ENCODE measurements at places on chromosomes 2 and 18.

DNA sequence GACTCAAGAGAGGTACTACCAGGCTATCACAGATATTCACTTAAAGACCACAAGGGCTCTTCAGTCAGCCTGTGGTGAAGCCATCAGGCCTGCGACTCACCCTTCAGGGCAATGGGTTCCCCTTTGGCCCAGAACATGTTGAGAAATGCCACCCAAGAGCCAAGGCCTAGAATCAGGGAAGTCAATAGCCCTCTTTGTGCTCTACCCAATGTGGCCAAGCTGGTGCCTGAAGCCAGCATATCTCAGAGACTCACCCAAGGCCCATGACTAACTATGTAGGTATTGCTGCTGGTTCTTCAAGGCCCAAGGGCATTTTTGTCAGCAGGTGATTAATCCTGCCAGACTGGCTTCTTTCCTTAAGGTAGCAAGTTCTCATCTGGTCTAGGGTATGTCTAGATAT is 338.9 kb upstream of the SETBP1 start:
- DNase-seq = no peak

DNA sequence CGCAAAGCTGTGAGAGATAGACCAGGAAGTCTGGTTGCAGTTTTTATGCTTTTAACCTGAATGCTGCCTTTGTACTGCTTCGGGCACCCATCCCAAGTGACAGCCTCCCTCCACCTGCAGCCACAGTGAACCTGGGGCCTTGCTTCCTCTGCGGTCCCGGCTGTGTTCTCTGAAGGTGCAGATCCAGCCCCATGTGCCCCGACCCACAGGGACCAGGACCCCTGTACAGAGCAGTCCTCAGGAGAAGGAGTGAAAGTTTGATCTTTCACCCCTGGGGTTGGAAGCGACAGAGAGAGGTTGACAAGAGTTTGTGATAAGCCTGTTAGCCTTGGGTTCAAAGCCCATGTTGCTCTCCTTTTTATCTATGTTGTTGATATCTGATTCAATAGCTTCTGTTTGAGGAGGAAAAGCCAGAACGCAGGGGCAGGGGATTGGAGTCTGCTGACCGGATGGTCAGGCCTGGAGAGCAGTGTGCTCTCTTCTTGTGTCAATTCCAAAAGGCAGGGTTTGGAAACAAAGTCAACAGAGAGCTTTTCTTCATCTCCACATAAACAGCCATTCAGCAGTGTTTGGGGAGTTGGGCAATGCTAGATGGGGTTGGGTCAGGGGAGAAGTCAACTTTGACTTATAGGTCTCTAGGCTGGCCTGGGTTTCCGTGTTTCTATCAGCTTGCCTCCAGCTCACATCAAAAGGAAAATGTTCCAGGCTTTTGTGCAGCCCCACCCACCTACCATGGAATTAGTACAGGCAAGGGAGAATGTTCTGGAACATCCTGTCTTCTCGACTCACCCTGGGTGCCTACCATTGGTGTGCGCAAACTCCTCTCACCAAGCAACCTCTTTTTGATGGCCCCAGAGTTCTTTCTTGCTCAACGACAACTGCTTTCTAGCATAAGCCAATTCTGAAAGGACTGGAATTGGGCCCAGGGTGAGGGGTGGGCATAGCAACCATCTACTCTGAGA is 214.9 kb downstream of the ALPK2 start:
- DNase-seq = no peak

- DNase-seq = no peak
Measured at GRCh38 chr2:1607236-1607920, 136.9 kb downstream of the PXDN start.

- DNase-seq = no peak
Measured at GRCh38 chr18:5969355-5969988, 74.2 kb upstream of the TMEM200C start.

- no peak for DNase-seq
Measured at GRCh38 chr2:50582164-50582563, 449.8 kb downstream of the NRXN1 start.

- DNase-seq = no peak
Measured at GRCh38 chr2:149597050-149597667, 9.6 kb upstream of the MMADHC start.

- no peak for DNase-seq
Measured at GRCh38 chr2:176001281-176001915, 669 bp downstream of the LNPK start.

DNA sequence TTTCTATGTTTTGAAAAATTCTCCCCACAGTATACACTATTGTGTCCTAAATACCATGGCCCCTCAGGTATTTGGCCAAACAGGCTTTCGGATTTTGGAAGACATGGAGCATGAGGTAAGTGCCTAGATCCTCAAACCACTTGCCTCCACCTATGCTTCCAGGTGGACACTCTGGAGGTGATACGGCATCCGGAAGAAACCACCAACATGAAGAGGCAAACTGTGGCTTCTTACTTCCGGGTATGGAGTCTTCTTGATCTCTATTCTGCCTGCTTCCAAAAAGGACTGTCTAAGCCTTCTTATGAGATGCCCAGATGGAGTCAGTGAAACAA is 252.0 kb upstream of the SP5 start:
- DNase-seq = no peak

- DNase-seq = peak; percentile 62
Measured at GRCh38 chr2:24919506-24920097, 435 bp downstream of the ADCY3 start.

GRCh38 chr2:216216951-216217903 is 108.1 kb downstream of the XRCC5 start:
- no peak for DNase-seq

GRCh38 chr18:73952296-73952946 is 195.2 kb downstream of the FBXO15 start:
- no peak for DNase-seq

- no peak for DNase-seq
Measured at GRCh38 chr2:58494071-58494501, 253.0 kb upstream of the FANCL start.

DNA sequence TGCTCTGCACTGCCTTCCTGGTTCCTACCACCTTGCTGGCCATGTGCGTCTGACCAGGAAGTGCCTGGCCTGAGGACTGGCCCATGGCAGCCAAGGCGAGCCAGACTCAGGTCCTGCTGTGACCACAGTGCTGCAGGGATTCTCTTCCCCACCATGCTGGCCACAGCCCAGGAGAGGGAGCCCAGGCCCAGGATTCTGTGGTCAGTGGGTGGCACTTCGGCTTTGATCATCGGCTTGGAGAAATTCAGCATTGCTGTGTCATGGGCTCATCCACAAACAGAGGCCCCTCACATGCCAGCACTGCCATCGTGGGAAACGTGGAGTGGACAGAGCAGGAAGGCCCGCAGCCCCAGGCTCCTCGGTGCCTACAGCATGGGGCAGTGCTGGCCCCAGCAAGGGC is 211.6 kb downstream of the SEPTIN10 start:
- no peak for DNase-seq

DNA sequence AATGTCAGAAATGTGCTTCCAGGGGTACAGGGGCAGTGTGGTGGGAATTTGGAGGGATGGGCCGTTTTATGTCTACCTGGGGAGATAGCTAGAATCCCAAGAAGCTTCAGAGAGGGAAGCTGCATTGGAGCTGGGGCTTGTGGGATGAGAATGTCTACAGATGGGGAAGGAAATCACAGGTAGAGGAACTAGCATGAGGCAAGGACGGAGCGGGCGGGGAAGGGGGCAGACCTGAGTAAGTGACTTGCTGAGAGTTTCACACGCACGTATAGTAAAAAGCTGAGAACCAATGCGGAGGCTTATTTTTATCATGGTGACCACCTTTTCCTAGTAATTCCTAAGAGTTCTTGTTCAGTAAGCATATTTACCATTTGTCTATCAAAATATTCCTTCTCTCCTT is 6.3 kb downstream of the C2orf80 start:
- DNase-seq = no peak

DNA sequence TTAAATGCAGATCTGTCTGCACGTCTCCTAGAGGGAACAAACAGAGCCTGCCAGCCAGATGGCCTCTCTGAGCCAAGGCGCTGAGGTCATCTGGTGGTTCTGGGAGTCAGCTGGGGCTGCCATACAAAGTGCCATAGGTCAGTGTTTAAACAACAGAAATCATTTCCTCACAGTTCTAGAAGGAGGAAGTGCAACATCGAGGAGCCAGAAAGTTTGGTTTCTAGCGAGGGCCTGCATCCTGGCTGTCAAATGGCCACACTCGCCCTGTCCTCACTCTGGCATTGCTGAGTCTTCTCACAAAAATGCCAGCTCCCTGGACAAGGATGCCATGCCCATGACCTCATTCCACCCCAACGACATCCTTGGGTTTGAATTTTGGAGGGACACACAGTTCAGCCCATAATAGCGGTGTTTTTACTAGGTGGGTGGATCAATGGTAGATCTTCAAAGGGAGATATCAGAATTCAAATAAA is 59.6 kb downstream of the MYT1L start:
- no peak for DNase-seq

DNA sequence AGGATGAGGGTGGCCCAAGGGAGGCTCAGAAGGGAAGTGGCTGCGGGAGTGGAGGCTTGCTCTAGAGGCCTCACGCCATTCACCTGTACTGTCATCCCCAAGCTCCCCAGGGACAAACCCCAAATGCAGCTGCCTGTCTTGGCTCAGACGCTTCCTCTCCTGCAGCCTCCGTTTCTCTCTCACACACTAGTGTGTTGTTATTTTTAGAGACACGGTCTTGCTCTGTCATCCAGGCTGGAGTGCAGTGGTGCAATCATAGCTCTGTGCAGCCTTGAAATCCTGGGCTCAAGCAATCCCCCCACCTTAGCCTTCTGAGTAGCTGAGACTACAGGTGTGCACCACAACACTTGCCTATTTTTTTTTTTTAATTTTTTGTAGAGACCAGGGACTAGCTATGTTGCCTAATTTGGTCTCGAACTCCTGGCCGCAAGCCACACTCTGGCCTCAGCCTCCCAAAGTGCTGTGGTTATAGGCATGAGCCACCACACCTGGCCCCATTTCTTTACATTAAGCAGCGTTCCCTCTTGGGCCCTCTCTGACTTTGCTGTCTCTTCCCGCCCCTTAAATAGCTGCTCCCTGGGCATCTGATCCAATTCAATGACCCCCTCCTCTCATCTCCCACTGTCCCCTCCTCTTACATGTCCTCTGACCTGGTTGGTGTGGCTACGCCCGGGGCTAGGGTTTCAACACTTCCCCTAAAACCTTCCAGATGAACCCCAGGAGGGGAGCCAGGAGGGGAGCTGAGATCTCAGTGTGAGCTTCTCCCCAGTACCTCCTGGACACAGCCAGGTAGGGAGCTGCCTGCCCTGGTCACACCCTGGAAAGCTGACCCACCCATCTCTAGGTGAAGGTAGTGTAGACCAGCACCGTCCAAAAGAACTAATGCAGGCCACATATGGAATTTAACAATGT is 24.0 kb upstream of the LOXHD1 start:
- DNase-seq = no peak

GRCh38 chr2:8508766-8509165 is 173.1 kb upstream of the ID2 start:
- no peak for DNase-seq

DNA sequence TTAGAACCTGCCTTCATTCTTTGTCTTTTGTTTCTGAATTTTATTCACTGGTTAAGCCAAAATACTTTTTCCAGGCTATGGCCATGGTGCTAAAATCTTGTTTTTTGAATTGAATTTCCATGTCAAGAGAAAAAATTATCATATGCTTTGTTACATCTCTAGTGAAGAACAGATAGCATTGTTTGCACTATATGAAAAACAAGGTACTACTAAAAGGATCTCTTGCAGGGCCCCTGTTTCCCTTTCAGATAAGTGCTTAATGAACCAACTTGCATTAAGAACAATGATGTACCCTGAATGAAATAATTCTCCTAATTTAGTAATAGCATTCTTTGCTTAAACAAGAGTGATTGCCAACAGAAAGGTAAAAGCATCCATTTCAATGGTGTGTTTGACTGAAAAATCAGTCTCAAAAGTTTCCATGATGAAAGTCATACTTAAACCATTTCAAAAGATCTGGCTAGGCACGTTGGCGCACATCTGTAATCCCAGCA is 4.3 kb upstream of the MYL12B start:
- DNase-seq = no peak

DNA sequence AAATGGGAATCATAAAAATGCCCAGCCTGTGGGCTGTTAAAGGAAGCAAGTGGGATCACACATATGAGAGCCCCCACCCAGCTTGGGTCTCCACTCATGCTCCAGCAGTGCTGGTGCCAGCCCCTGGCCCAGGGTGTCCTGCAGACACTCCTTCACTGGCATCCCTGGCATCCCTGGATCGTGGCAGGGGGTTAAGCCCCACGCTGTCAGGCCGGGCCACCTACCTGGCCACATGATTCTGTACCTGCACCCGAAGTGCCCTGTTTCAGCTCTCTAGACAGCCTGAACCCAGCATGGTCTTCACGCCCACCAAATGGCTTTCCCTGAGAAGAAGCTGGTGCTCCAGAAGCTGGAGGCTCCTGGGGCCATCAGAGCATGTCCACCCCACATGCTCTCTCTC is 137.4 kb downstream of the INHBB start:
- no peak for DNase-seq

- peak; percentile 37 for DNase-seq
Measured at GRCh38 chr2:158984604-158985135, 16.2 kb downstream of the TANC1 start.

DNA sequence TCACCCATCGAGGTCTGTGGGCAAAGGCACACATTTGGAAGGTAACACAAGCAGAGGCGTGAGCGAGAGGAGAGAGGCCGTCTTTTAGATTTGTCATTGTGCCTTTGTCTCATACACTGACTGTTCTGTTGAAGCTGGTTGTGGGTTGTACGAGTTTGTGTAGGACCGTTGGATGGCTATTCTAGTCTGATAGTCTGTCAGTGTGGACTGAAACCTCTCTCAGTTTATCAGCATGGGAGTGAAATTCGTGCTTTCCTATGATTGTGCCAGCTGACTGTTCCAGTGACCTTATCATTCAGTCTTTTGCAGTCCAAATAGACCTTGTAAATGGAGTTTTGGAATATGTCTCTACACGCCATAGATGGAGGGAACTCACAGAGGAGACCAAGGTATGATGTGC is 143.5 kb downstream of the LDLRAD4 start:
- no peak for DNase-seq

GRCh38 chr2:11874861-11875260 is 128.4 kb downstream of the LPIN1 start:
- no peak for DNase-seq

- DNase-seq = no peak
Measured at GRCh38 chr18:79576686-79577351, 102.8 kb upstream of the CTDP1 start.

GRCh38 chr18:8091035-8091434 is 518.2 kb upstream of the RAB12 start:
- no peak for DNase-seq

GRCh38 chr2:27212626-27213471 is 781 bp upstream of the SLC5A6 start:
- no peak for DNase-seq
